ENCODE measurements at places on chromosomes 5 and 9. TPM values are rescaled to one million over a fixed set of nuclear protein-coding genes. Genes with fewer than 3 reads are reported as not detected.
A peak's percentile ranks its signal among the peaks of the same experiment; 100 is the strongest.

- DNase-seq: no peak
Observed at GRCh38 chr9:136754059-136754572, 3.9 kb downstream of the LCN8 start.

GRCh38 chr5:126449751-126450271, 26.6 kb downstream of the GRAMD2B start:
- DNase-seq: peak; percentile 77

The CARTPT gene
- not detected for total RNA-seq

- DNase-seq: no peak
Observed at GRCh38 chr9:112115970-112116753, 58.9 kb downstream of the SUSD1 start.

GRCh38 chr9:77595426-77596095, 52.6 kb downstream of the GNA14 start:
- DNase-seq: no peak

The PCDHB12 gene
- total RNA-seq: not detected

DNA sequence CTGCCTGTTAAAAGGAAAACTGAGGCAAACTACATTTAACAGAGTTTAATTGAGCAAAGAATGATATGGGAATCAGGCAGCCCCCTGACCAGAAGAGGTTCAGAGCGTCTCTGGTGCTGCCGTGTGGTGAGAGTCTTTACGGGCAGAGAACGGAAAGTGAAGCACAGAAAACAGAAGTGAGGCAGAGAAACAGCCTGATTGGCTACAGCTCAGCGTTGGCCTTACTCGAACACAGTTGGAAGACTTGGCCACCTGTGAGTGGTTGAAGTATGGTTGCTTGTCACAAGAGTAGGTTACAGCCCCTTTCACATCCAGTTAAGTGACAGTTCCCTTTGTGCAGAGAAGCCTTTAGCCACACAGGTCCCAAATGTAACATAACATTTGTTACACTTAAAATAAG, 16.9 kb upstream of the FBP1 start:
- peak; percentile 52 for DNase-seq

The CAPSL gene
- not detected for total RNA-seq

DNA sequence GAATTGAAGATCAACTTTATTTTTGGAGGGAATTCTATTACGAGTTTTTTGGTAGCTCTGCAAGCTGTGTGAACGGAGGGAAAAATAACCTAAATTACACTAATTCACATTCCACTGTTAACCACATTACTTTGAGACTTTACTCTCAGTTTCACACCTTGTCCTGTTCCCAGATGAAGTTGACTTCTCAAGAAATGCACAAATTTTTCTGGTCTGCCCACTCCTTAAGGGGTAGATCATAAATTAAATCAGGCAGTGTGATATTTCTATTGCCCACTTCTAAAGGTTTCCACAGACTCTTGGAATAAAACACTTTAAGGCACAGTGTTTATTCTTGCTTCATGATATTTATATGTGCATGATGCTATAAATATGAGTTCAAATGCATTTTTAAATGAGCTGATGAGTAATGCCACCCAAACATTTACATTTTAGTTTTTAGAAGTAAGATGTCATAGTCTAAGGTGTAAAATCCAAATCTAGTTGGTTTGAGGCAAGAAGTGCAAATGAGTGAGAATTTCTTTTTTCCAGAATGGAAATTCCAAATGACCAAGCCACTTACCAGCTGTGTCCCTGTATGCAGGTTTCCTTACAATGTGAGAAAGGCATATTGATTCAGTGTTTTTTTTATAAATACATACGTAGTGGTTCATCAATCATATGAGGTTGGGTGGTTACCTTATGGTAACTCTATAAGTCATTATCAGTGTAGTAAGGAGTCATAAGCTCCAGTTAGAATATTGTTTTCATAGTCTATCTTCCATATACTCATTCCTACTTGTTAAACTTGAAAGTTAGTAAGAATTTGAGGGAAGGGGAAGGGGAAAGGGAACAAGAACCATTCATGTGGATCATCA, 437.7 kb upstream of the MEF2C start:
- no peak for DNase-seq

- no peak for DNase-seq
Observed at GRCh38 chr9:134590240-134591081, 51.1 kb upstream of the COL5A1 start.

DNA sequence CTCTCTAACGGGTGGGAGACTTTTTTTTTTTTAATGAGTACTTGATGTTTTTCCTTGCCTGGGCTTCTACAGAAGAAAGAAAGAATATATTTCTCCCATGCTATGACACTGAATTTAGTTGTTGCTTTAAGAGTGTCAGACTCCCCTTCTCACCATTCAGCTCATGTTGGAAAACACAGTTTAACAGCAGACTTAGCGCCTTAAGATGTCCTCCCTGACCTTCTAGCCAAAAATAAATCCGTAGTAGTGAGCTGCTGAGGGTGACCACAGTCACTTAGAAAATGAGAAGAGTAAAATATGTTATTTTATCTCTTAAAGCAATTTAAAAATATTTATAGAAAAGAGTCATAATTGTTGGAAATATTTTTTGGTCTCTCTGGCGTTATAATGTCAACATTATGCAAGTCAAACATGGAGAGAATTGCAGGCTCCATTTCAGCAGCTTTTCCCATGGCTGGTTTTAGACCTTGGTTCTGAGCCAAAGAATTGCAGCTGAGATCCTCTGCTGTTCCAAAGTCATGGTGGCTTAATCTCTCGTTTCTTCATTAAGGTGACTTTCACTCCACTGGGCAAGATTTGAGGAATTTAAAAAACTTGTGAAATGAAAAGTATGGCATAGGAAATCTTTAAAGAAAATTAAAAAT, 143.5 kb downstream of the GHR start:
- no peak for DNase-seq

GRCh38 chr5:139461698-139462097, 845 bp downstream of the ECSCR start:
- no peak for DNase-seq

The OBP2A gene
- not detected for total RNA-seq

The KCNV2 gene
- total RNA-seq: not detected

The PRR16 gene
- total RNA-seq: not detected

DNA sequence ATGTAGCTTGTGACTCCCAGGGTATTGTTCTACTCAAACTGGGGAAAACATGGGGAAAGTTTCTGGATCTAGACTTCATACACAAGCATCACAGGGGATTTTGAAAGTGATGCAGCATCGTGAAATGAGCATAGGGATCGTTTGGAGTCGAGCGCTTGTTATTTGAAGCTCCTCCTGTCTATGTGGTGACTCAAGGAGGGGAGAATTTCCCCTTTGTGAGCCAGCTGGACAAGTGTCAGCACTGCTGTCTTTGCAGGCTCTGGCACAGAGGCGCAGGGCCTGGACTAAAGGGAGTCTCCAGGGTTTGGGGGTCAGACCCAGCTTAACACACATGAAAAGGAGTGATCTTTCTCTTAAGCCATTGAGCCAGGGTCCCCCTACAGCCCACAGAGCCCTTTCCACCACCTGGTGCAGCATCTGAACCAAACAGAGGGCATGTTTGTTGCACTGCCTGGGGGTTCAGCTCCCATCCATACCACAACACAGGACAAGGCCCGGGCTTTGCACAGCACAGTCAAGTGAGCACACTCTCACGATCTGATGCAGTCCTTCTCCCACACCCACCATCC, 51.0 kb downstream of the IRF1 start:
- DNase-seq: no peak

The FAM169A gene
- total RNA-seq: 4.6 TPM

The KCNIP1 gene
- total RNA-seq: not detected

All from activated CD4-positive, alpha-beta memory T cell treated with anti-CD3 and anti-CD28 coated beads, Interleukin-2, amount 10 ng/mL, durations not matched to agents 7 days and 5 days (primary cell).